ENCODE measurements at places on chromosomes 1 and 21.

- no peak for DNase-seq
Measured at GRCh38 chr1:202599669-202600431, 110.4 kb downstream of the SYT2 start.

GRCh38 chr1:69765951-69766350, 198.2 kb downstream of the LRRC7 start:
- DNase-seq: no peak

- no peak for DNase-seq
Measured at GRCh38 chr1:29120367-29120766, 3.3 kb downstream of the TMEM200B start.

- no peak for DNase-seq
Measured at GRCh38 chr1:40076895-40077312, 20.1 kb downstream of the PPT1 start.

GRCh38 chr1:147567594-147568381, 26.5 kb downstream of the BCL9 start:
- DNase-seq: no peak

DNA sequence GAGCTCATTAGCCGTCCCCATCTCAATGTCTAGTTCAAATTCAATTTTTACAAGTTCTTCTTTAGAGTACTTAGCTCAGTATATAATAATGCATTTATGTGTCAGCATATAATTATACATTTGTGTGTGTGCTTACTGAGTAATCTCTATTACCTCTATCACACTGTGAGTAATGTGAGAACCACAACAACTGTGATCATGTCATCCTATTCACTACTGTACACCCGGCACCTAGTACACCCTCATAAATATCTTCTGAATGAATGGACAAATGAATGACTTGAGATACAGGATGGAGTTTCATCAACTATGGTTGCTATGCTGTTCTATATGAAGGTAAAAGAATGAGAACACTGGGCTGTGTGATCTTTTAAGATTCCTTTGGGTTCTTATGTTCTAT, 124.0 kb downstream of the GPATCH2 start:
- DNase-seq: no peak

DNA sequence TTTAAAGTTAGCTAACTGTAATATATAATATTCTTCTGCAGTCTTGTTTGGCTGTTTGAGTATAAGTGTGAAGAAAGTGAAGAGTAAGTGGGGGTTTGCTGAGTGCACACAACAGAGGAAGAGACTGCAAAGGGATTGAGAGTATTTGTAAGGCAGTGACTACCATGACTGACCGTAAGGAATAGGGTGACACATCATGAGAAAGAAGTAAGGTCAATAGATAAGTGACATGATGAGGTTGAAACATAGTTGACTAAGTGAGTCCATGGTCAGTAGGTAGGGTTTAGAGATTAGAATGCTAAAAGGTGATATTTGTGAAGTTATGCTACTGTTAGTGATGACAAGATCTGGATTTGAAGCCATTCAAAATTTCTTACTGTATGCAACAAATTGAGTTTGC, 27.7 kb downstream of the WARS2 start:
- no peak for DNase-seq

- DNase-seq: no peak
Measured at GRCh38 chr1:47693115-47693514, 255.3 kb downstream of the FOXD2 start.

DNA sequence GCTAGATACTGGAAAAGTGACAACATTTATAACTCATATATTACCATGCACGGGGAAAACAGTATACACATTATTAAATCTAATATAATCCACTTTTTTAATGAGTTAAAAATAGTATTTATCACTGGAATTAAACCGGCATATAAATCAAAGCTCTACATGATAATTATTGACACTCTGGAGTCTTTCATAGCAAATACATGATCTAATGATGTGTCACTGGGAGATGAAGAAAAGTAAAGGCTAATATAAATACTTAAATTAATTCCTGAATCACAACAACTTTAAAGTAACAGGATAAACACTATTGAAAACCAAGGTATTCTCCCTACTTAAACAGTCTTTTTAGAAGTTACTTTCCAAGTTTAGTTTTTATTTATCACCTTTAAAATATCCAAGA, 52.4 kb upstream of the ASPM start:
- DNase-seq: no peak

GRCh38 chr1:30337324-30337620, 386.1 kb downstream of the MATN1 start:
- no peak for DNase-seq

- no peak for DNase-seq
Measured at GRCh38 chr1:186454981-186455380, 5.9 kb downstream of the PDC start.

- no peak for DNase-seq
Measured at GRCh38 chr1:174301295-174302077, 142.2 kb downstream of the RABGAP1L start.

DNA sequence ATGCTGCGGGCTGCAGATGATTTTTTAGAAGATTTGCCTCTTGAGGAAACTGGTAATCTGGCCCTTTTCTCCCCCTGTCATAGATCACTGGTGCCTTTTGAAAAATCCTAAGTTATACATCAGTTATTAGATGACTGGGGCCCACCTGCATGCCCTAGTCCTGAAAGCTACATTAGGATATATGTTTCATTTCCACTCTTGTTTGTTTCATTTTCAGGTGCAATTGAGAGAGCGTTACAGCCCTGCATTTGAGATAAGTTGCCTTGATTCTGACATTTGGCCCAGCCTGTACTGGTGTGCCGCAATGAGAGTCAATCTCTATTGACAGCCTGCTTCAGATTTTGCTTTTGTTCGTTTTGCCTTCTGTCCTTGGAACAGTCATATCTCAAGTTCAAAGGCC, 8.1 kb upstream of the IFI44 start:
- DNase-seq: no peak

DNA sequence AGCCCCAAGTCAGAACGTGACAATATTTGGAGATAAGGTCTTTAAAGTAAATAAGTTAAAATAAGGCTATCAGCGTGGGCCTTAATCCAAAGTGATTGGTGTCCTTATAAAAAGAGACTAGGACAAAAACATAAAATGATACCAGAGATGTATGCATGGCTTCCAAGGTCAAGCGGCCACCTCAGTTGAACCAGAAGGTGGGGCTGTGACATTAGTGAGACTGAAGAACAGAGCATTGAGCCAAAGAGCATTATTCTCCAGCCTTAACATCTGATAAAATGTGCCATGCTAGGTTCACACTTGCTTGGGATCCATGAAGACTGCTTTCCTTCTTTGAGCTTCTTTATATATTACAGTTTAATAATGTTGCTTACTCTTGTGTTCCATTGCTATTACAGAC, 554.6 kb downstream of the PLA2G4A start:
- DNase-seq: no peak

GRCh38 chr1:204349602-204350001, 10.1 kb downstream of the PLEKHA6 start:
- DNase-seq: no peak

- DNase-seq: no peak
Measured at GRCh38 chr1:6860401-6860800, 75.1 kb downstream of the CAMTA1 start.

- DNase-seq: no peak
Measured at GRCh38 chr1:19495799-19496526, 10.6 kb upstream of the CAPZB start.

GRCh38 chr1:9687120-9687873, 35.8 kb downstream of the PIK3CD start:
- DNase-seq: peak; percentile 60

- no peak for DNase-seq
Measured at GRCh38 chr1:112788561-112788960, 73.4 kb upstream of the PPM1J start.

DNA sequence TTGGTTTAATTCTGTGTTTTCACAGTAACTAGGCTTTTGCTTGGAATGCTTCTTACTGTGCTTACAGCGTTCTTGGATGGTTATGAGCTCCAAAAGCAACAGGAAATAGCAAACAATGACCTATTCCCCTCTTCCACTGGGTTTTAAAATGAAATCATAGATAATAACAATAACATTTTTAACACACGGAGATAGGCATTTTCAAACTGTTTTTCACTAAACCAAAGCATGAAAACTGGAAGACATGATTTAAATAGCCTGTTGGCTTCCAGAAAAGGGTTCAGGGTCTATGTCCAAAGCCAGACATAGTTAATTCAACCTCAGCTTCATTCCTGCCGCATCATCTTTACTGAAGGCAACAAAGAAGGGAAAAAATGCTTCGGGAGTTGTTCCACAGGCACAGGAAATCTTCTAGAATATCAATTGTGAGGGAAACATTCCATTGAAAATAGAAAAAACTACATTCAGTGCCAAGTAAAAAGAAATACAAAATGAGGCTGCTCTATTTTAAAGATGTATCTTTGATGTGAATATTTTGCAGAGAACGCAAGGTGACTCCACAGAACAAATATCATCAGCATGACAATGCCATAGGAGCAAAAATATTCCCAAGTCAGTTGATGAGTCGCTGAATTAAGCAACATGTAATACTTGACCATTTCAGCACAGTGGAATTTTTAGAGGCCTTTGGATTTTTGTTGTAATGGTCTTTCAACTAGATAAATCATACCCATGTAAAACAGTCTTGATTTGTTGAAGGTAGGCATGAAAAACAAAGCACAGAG, 80.7 kb downstream of the NID1 start:
- no peak for DNase-seq

- DNase-seq: no peak
Measured at GRCh38 chr1:202202500-202203168, 9.0 kb downstream of the LGR6 start.

DNA sequence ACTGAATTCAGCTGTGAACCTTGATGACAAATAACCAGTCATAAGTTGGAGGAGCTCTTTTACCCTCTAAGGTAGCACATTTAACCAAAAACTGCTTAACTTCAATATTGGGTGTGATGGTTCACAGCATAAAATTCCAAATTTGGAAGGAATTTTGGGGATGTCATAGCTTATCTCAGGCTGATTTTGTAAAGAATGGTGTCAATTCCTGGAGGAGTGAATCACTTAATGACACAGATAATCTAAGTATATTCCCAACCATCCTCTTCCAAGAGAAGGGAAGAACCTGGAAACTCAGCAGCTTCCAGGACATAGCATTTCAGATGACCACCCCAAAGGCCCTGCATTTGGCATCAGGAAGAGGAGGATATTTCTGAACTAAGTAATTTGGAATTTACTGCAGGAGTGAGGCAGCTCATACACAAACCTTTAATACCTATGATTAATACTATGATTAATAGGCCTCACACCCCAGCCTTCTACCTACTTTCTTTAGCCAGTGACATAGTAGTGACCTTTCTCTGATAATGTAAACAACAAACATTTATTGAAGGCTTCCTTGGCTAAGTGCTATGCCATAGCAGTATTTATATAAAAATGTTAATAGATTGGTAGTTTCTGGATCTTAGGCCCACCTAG, 14.5 kb downstream of the GLUL start:
- DNase-seq: no peak

DNA sequence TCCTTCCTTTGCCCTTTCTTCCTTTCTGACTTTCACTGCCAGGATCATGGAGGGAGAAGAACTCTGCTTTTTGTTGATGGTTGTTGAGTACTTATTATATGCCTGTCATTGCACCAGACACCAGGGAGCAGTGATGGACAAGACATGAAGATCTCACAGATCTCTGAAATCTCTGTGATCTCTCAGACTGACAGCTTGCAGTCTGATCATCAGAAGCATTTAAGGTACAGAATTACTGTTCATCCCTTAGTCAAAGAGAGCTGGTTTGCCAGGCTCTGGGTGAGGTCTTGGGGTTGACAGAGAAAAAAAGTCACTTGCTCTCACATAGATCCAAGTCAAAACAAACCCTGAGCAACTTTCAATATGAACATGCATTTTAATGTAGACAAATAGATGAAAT, 299.5 kb upstream of the FMN2 start:
- no peak for DNase-seq

DNA sequence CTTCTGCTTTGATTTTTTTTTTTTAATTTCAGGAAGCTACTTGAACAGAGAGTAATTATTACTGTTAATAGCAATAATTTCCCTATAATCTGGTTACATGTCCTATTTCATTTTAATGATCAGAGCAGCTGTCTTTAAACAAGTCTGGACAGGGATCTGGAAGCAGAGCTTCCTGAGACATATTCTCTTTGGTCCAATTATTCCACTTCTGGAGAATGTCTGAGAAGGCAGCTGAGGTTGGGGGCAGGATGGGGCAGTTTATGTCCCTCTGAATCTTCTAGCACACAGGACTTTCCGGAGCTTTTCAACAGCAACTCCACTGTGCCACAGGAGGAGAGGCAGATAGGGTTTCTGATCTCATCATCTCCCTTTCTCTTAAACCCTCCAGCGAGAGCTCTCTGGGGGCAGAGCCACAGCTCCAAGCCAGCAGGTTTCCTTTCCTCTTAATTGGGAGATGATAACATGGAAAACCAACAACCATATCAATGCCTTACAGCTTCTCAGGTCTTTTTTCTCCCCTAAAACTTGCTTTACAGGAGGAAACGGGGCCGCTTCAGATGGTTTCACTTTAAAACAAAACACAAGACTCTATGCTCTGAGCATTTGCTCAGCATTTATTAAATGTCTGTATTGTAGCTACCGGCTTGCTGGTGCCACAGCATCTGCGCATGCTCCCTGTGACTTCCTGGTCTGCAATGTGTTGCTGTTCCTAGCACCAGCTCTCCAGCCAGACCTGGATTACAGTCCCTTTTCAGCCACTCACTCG, 425.7 kb upstream of the USP24 start:
- no peak for DNase-seq

GRCh38 chr1:221778535-221779142, 36.8 kb upstream of the DUSP10 start:
- DNase-seq: no peak

GRCh38 chr1:71780681-71781080, 501.7 kb downstream of the NEGR1 start:
- DNase-seq: no peak

GRCh38 chr1:228381356-228381755, 25.3 kb downstream of the TRIM11 start:
- DNase-seq: no peak

DNA sequence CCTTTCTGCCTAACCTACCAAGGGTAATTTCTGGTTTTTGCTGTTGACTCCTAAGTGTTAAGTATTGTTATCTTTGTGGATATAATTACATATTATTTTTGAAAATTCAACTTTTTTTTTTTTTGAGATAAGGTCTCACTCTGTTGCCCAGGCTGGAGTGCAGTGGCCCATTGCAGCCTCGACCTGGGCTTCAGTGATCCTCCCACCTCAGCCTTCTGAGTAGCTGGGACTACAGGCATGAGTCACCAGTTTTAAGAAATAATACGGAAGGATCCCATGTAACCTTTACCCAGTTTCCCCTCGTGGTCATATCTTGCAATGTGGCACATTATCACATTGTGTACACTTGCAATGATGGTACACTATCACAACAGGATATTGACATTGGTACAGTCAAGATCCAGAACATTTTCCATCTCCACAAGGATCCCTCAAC, 3.1 kb downstream of the CHD1L start:
- no peak for DNase-seq

DNA sequence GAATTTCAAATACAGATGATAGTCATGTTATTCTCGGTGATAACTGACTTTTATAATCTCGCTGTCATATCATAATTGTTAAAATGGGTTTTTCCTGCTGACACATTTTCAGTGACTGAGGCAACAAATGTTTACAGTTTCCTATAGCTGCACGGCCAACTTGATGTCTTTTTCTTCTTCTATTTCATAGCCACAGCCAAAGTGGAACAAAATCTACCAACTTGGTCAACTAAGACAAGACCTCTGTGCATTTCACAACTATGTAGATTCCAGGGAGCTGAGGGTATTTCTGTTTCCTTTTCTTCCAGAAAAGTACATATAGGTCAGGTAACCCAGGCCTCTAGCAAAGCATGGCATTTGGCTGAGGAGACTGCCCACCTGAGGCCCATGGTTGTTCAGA, 10.4 kb upstream of the AHCYL1 start:
- DNase-seq: no peak
